Activated CD8-positive, alpha-beta memory T cell treated with anti-CD3 and anti-CD28 coated beads for 1 hour (primary cell): ENCODE measurements at places on chromosomes 2 and 18.

- no peak for DNase-seq
Measured at GRCh38 chr18:25282282-25282681, 69.7 kb downstream of the ZNF521 start.

- no peak for DNase-seq
Measured at GRCh38 chr18:21831413-21831831, 90.8 kb downstream of the MIB1 start.

DNA sequence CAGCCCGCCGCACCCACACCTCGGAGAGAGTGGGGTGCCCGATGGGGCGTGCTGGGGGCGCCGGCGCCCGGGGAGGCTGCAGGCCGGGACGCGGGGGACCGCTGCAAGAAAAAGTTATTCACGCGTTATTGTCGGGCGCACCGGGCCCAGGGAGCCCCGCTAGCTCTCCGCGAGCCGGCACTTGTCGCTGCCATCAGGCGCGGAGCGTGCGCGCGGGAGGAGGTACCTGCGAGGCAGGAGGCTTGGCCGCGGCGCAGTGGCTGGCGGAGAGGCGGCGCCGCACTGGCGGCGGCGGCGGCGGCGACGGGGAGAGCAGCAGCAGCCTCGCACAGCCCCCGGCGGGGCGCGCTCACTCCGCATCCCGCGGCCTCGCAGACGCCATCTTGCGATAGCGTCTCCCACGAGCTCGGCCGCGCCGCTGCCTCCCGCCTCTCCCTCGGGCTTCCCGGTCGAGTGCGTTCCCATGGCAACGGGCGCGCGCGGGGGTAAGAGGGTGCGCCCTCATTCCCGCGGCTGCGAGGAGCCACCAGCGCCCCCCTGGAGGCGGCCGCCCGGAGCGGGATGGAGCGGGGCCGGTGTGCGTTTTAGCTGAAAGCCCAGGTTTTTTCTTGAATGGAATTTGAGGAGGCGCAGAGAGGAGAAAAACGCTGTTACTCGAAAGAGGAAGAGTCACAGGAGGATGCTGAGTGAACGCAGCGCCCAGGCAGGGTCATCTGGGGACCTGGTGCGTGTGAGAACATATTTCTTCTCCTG is at the start of gene CHN1:
Gene CHN1, minus strand, starts transcription at position 402 of the 753 bp plus-strand sequence. CDS start 469 bp downstream, outside the sequence.
- DNase-seq: peak; percentile 42

GRCh38 chr2:11102956-11103860 is 52.1 kb upstream of the SLC66A3 start:
- no peak for DNase-seq

- DNase-seq: no peak
Measured at GRCh38 chr18:74375999-74376398, 60.4 kb downstream of the C18orf63 start.

DNA sequence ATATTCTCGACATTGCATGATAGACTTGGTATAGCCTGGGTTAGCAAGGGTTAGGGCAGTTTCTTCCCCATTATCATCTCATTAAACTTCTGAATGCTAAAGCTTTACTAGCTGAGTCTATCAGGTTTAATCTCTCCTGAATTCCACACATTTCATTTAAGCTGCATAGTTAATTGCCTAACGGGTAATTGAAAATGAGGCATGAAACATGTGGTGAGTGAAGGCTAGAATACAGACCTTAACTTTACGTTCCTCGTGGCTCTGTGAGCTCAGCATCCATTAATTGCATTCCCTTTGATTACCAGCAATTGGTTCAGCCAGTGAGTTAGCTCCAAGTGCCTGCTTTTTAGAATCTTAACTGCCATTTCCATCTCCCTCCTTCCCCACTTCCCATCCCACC is 126.5 kb upstream of the MEX3C start:
- no peak for DNase-seq

GRCh38 chr2:241019441-241020139 is 21.2 kb downstream of the SNED1 start:
- no peak for DNase-seq

DNA sequence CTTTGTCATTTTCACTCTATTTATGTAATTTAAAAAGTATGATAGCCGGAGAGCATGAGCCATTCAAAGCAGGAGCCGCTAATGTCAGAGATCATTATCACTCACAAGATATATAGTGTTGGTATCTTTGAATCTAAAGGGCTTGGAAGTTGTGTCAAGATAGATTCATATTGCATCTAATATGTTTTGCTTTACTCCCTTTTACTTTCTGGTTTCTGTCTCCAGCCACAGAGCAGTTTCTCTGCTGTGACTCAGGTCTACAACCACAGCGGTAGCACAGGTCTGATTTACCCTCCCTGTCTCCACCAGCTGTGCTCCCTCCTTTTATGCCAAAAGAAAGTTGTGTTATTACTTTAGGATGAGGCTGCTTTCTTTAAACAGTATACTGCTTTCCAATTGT is 424.0 kb downstream of the ARHGAP15 start:
- DNase-seq: no peak

DNA sequence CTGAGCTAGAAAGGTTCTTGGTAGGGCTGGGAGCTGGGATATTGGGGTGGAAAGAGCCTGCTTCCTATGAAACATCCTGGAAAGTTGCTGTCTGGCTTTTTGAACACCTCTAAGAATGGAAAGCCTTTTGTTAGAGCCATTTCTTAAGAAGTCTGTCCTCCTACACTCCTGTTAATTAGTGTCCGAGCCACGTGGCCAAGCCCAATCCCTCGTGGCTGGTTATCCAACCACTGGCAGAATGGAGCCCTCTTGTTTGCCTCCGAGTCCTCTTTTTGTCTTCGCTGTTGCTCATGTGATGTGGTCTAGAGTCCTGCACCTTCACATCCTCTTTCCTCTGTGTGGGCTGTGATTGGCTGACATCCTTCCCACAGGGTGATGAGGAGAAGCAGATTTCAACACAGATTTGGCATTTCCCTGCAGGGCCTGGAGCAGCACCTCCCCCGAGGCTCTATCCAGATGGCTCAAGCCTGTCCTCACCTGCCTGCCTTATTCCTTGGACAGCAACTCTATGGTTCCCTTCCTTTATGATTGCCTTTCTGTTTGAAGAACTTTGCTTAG is 8.2 kb upstream of the TOGARAM2 start:
- no peak for DNase-seq

DNA sequence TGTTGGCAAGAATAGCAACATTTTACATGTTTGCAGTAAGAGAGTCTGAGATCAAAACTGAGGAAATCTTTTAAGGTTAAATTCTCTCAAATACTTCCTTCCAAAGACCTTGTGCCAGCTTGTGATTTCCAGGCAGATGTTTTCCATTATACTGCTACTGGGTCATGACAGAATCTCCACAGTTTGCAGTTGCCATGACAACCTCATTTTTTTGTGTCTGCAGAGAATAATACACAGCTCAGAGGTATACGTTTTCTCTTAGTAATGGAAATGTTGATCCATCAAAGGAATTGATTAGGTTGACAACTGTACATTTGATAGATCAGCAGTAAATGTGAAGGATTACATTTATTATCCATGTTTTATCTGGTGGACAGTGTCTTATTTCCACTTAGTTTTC is 29.1 kb upstream of the CSRNP3 start:
- DNase-seq: no peak

GRCh38 chr2:234953116-234954031 is 1.6 kb downstream of the SH3BP4 start:
- DNase-seq: no peak

DNA sequence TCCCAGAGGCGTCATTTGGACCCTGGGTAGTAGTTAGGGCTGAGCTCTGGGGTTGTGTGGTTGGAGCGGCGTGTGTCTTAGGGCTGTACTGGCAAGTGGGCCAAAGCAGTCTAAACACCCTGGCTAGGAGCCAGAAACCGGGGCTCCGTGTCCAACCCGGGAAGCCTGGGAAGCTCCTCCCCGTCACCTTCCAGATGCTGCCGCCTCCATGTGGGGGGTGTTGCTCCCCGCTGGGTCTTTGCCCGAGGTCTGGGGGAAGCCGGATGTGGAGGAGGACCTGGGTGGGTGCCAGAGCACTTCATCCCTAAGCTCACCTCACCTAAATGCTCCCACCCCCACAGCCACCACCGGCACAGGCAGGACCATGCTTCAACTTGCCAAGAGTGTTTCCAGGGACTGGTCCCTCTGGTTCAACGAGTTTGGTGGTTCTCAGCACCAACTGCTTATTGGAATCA is 25.4 kb downstream of the TET3 start:
- no peak for DNase-seq

- DNase-seq: no peak
Measured at GRCh38 chr2:225164401-225165050, 122.3 kb upstream of the DOCK10 start.

- DNase-seq: no peak
Measured at GRCh38 chr2:55176094-55176415, 56.0 kb downstream of the CLHC1 start.

DNA sequence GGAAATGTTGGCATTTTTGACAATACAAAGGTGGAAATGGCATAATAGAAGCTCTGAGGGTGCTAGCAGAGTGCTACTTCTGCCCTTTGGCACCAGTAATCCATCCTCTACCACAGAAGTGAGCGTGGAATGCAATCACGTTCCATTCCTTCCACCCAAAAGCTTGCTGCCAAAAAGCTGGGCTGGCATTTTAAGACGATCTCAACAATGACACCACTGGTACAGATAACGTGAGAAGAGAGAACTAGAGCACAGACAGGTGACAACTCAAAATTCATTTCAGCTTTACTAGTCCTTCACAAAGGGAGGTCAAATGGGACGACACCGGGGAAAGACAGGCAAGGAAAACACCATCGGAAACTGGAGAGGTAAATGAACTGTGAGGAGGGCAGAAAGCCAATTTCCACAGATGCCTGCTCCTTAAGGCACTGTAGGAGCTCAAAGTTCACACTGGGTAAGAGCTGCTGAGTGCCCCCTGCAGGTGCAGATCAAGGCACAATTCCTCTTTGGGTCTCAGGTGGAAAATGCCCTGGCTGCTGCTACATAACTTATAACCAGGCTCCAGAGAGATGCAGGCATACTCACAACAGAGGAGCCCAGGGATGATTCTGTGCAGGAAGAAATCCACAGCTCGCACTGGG is 50.7 kb upstream of the RNU4ATAC start:
- DNase-seq: no peak

DNA sequence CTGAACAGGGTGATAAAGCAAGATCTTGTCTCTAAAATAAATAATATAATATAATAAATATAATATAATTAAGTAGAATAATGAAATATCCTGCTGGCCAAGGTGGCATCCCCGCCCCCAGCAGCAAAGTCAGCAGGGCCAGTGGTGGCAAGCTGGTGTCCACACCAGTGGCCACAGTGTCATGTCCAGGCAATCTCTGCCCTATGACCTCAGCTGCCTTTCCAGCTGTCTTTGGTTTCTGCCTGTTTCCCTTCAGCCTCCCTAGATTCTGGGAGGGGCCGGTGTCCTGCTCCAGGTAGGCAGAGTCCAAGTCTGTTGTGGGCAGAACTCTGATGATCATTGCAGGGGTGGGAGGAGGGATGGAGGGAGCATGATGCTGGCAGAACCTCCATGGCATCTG is 16.2 kb upstream of the STEAP3 start:
- DNase-seq: no peak

- no peak for DNase-seq
Measured at GRCh38 chr18:78242254-78242643, 737.4 kb upstream of the SALL3 start.

GRCh38 chr2:134253804-134254203 is at the start of gene MGAT5:
TSS of gene MGAT5 (plus strand) at chr2:134254072. CDS start at chr2:134254404, 332 bp downstream.
- no peak for DNase-seq
